ENCODE measurements at places on chromosomes 2 and 18.

DNA sequence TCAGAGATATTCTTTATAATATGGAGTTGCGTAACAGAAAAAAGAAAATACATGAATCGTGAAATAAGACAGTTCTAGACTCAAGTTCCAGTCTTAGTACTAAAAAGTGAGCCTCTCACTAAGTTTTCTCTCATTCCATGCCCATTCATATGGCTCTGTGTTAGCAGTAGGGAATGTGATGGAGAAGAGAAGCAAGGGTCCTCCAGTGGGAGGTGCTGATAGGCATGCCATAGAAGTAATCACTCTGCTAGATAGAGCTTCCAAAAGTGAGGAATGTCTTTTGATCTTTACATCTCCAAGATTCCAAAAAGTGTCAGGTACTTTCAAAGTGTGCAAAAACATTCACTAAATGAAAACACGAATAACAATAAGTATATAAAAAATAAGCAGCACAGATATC is 678.4 kb downstream of the DCDC2C start:
- DNase-seq: no peak

DNA sequence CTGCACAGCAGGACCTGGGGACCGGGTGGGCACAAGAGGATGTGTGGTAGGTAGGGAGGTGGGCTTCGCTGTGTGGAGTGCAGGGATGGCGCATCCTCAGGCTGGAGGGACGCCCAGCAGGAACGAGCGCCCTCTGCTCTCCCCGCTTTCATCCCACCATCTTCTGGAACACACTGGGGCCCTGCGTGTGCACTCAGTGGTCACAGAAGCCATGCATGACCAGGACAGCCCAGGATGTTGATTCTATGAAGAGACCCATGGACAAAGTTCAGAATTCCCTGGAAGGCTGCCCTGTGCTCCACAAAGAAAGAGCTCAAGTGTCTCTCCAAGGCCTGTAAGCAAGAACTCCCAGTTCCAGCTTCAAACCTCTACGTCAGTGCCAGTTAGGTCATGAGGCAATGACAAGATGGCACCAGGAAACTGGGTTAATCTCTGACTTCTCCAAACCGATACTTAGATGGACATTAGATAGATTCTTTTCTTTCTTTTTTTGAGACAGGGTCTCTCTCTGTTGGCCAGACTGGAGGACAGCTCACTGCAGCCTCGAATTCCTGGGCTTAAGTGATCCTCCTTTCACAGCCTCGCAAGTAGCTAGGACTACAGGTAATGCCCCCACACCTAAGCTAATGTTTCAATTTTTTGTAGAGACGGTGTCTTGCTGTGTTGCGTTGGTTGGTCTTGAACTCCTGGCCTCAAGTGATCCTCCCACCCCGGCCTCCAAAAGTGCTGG is 3.4 kb downstream of the SLC66A2 start:
- DNase-seq: no peak

GRCh38 chr18:61992285-61992684 is 99.5 kb upstream of the RNF152 start:
- DNase-seq: no peak

GRCh38 chr2:193539188-193539587 is 1344.5 kb upstream of the TMEFF2 start:
- no peak for DNase-seq

DNA sequence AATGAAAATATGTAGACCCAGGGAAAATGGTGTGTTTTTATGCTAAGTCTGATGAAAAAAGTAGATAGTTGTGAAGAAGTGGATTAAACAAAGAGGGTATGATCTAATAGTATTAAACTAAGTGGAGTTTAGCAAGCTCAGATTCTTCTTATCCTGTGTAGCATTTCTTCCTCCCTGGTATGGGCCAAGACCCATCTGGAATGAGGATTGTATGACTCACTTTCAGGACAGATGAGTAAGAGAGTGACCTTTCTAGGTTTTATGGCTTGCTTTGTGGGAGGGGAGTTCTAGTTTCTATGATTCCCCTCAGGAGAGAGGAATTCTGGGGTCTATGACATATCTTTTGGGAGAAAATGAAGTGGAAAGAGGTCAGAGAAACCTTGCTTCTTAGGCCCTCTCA is 550.1 kb downstream of the SPAG16 start:
- DNase-seq: no peak

DNA sequence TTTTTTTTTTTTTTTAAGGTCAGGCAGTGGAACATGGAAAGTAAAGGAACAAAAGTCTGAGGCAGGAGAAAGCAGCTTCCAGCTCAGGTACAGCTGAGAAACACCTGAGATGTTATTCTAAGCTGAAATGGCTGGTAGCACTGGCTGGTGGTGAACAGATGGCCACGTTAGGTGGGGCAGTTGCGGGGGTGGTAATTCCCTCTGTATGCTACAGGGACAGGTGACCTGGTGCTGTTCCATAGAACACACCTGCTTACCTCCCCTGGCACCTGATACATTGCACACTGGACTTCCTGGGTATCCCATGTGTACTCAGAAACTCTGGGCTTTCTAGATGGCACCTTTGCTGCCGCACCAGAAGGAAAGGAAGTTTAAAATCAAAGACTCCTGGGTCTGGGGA is 333.3 kb downstream of the SLC8A1 start:
- peak; percentile 41 for DNase-seq

DNA sequence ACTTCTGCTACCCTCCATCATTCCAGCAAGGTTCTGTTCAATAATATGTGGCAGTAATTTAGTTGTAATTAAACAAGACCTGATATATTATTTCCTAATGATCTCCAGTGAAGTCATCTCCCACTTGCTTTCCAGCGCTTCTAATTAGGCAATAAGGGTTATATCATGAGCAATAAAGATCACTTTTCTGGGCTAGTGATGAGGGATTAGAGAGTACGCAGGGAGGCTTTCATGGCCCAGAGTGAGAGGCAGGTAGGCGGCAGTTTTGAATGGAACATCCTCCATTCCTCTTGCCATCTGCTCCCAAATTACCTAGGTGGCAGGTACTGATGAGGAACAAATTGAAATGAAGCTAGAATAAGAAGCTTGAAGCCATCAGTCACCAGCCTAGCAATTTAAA is 358.1 kb upstream of the SYT4 start:
- DNase-seq: no peak

- no peak for DNase-seq
Observed at GRCh38 chr18:22067682-22068081, 101.7 kb upstream of the GATA6 start.

- DNase-seq: no peak
Observed at GRCh38 chr2:108119492-108119891, 120.3 kb upstream of the SULT1C3 start.

DNA sequence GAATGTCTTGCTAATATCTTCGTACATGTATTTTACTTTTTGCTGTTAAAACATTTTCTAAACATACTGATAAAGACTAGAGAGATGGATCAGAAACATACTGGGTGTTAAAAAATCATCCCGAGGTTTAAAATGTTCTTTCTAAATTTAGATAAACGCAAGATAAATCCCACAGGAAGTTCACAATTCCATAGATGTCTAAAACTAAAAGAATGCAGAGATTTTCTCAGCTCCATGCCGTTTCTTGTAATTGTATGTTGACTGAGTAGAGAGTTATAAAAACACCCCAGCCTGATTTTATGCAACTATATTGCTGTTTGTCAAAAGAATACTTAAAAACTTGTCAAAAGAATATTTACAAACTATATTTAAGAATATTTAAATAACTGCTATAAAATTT is 455.7 kb downstream of the ARHGAP15 start:
- no peak for DNase-seq

DNA sequence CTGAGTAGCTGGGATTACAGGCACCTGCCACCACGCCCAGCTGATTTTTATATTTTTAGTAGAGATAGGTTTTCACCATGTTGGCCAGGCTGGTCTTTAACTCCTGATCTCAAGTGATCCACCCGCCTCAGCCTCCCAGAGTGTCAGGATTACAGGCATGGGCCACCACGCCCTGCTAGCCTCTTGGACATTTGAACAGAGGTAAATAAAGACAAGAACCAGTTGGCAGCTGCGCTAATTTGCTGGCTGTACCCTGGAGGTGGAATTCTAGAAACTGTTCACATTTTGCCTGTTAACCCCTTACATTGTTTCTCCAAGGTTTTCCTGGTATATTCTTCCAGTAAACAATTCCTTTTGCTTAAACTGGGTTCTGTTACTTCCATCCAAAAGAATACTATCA is 132.9 kb downstream of the CDH2 start:
- no peak for DNase-seq

DNA sequence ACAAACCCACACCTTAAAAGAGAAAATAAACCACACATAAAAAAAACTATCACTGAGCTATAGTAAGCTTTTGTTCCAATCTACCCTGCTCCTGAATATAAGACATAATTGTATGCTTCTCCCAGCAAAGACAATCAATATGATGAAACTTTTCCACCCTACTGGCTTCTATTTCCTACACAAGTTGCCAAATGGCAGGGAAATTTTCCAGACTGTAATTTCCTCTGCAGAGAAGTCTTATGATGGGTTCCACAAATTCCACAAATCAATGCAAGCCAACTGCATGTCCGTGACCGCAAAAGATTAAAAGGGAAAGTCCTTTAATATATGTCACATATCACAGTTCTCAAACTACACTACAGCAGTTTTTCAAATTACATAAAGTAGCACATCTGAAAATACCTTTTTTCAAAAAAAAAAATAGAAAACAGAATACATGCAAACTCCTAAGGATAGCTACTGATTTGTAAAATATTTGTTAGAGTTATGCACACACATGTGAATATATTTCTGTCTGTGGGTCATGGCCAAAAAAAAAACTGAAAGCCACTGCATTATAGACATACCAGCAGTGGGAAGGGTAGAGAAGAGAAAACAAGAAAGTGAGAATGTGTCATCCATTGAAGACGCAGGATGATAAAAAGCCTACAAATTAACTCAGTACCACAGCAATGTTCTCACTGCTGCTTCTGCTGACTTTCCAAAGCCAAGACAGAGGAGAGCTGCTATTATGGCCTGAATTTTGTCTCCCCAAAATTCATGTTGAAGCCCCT is 61.4 kb downstream of the RPL31 start:
- DNase-seq: no peak

GRCh38 chr18:74914052-74914591 is 294.8 kb downstream of the PTGR3 start:
- DNase-seq: no peak

GRCh38 chr2:95036596-95037383 is 11.3 kb downstream of the MAL start:
- DNase-seq: no peak

GRCh38 chr2:25071966-25072365 is 30.1 kb downstream of the EFR3B start:
- DNase-seq: no peak

DNA sequence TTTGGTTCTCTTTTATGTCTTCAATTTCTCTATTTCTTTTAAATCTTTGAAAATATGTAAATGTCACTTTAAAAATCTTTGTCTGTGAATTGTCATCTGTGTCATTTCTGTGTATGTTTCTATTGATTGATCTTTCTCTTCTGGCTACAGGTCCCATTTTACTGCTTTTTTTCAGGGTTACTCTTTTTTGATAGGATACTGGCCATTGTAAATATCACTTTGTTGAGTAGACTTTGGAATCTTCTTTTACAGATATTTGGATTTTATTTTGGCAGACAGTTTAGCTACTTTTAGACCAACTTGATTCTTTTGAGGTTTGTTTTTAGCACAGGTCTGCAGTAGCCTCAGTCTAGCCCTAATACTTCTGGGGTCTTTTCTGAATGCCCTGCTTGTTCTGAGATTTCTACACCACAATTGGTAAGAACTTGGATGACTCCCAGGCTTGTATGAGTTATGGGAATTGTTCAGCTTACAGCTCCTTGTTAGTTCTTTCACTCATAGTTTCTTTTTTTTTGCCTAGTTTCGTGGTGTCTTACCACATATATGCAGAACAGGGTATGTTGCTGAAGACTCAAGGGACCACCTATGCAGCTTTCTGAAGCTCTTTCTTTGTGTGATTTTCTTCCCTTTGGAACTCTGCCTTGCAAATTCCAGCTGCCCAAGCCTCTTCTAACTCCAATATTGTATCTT is 122.2 kb downstream of the QPCT start:
- no peak for DNase-seq

DNA sequence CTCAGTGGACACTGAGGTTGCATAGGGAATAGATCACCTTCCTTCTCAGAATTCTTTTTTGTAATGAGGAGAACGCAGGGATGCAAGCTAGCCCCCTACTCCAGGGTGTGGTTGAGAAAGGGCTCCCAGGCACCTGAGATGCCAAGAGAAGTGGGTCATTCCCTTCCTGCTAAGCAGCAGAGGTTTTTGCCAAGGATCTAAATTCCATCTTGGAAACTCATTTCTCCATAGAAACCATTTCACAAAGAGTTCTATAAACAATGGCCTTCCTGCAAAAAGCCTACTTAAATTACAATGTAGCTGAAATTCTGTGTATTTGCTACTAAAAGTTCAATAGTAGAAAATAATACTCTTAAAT is 3.7 kb upstream of the PPP3R1 start:
- no peak for DNase-seq

- DNase-seq: no peak
Observed at GRCh38 chr2:184683911-184684310, 85.6 kb downstream of the ZNF804A start.

GRCh38 chr2:229633556-229633955 is 80.8 kb downstream of the DNER start:
- DNase-seq: no peak

DNA sequence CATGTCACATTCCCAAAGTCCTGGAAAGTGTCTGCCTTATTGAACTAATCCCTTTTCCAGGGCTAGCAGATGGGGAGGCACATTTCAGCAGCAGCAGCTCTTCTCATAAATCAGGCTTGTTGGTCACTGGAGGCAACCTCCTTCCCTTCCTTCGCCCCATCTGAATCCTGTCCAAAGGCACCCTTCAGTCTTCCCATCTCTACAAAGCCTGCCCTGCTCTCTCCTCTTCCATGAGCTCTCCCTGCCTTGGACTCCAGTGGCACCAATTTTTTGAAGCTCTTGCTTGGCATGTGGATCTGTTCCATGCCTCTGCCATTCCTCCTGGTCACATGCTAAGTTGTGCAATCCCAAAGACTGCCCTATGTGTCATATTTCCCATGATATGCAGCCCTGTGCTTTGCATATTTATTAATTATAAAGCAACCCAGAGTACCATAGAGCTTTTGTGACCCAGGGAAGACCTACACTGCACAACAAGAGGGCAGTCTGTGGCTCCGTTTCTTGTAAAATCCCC is 70.3 kb downstream of the ANTXR1 start:
- DNase-seq: no peak

DNA sequence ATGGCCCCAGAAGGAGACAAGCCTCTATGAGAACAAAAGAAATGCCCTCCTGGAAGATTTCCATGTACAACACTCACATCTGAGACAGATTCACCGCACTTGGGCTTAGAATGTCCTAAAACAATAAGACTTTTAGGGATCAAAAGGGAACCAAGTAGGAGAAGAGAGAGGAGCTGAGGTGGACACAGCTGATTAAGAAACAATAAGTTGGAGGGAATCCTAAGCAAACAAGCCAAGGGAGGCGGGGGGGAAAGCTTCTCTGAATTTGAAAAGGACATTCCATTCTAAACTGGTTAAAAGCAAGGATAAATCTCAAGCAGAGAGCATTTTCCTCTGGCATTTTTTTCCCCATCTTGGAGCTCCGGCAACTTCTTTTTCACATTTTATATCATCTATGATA is 9.9 kb downstream of the ACVR1 start:
- DNase-seq: no peak

- DNase-seq: no peak
Observed at GRCh38 chr2:233689501-233689900, 3.2 kb upstream of the UGT1A6 start.

GRCh38 chr18:3799515-3799914 is 349.5 kb downstream of the TGIF1 start:
- DNase-seq: no peak

GRCh38 chr2:9282128-9283112 is 75.8 kb downstream of the ASAP2 start:
- DNase-seq: no peak

GRCh38 chr2:30608643-30609042 is 161.6 kb downstream of the LCLAT1 start:
- no peak for DNase-seq
